ENCODE measurements at places on chromosomes 1 and 21. TPM values are rescaled to one million over a fixed set of nuclear protein-coding genes. Genes with fewer than 3 reads are reported as not detected.
A peak's percentile ranks its signal among the peaks of the same experiment; 100 is the strongest.

The NUDT4B gene
- 0.70 TPM for total RNA-seq

The ASCL5 gene
- not detected for total RNA-seq

The SYCP1 gene
- not detected for total RNA-seq

The FCRL5 gene
- not detected for total RNA-seq

The OR10K2 gene
- total RNA-seq = not detected

The SYDE2 gene
- total RNA-seq = 0.58 TPM

The RNU1-2 gene
- total RNA-seq = 1,570 TPM

The LGR6 gene
- not detected for total RNA-seq

The AVPR1B gene
- total RNA-seq = not detected

The PKP1 gene
- not detected for total RNA-seq

The FABP3 gene
- not detected for total RNA-seq

The TRABD2B gene
- not detected for total RNA-seq

The S100PBP gene
- 78.4 TPM for total RNA-seq

DNA sequence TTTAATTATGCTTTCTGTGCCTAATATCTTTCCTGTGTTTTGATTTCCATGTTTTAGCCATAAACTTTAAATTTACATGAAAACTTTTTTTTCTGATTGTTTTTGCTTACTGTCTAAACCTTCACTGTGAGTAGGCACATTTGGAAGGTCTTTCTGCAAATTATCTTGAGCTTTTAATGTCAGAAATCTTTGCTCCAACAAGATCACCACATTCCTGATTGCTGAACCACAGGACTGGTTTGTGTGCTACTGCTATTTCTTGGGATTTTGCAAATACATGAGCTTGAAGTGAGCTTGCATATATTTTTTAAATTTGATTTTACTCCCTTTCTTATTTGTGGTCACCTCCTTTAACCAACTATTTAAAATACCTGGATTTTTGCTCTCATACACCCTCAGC is 61.3 kb downstream of the PTBP2 start:
- no peak for DNase-seq
- H3K36me3 ChIP-seq = peaks cover 34% of the 10 kb centered on the region
- no peaks in the 10 kb centered on the region for H3K4me1 ChIP-seq
- H3K27ac ChIP-seq = no peak overlapping the region
- no peak overlapping the region for H3K4me3 ChIP-seq
- no peaks in the 10 kb centered on the region for H3K27me3 ChIP-seq

GRCh38 chr21:42833859-42834725 is 45.2 kb downstream of the WDR4 start:
- peaks cover 16% of the 10 kb centered on the region for H3K27me3 ChIP-seq
- DNase-seq = peak; percentile 15
- H3K4me3 ChIP-seq = no peak overlapping the region
- no peak overlapping the region for H3K27ac ChIP-seq

GRCh38 chr1:179529482-179530195 is 46.1 kb downstream of the NPHS2 start:
- no peaks in the 10 kb centered on the region for H3K36me3 ChIP-seq
- no peak overlapping the region for H3K27ac ChIP-seq
- no peaks in the 10 kb centered on the region for H3K4me1 ChIP-seq
- no peak for DNase-seq

GRCh38 chr1:171372418-171373084 is 58.6 kb downstream of the FMO4 start:
- H3K27ac ChIP-seq = no peak overlapping the region
- H3K27me3 ChIP-seq = no peaks in the 10 kb centered on the region
- H3K4me3 ChIP-seq = no peak overlapping the region
- DNase-seq = no peak

GRCh38 chr1:172342584-172343239 is 77.8 kb upstream of the C1orf105 start:
- DNase-seq = no peak
- no peaks in the 10 kb centered on the region for H3K27me3 ChIP-seq
- no peak overlapping the region for H3K4me3 ChIP-seq
- peaks cover 16% of the 10 kb centered on the region for H3K36me3 ChIP-seq
- H3K27ac ChIP-seq = peak overlapping the region; percentile 34

DNA sequence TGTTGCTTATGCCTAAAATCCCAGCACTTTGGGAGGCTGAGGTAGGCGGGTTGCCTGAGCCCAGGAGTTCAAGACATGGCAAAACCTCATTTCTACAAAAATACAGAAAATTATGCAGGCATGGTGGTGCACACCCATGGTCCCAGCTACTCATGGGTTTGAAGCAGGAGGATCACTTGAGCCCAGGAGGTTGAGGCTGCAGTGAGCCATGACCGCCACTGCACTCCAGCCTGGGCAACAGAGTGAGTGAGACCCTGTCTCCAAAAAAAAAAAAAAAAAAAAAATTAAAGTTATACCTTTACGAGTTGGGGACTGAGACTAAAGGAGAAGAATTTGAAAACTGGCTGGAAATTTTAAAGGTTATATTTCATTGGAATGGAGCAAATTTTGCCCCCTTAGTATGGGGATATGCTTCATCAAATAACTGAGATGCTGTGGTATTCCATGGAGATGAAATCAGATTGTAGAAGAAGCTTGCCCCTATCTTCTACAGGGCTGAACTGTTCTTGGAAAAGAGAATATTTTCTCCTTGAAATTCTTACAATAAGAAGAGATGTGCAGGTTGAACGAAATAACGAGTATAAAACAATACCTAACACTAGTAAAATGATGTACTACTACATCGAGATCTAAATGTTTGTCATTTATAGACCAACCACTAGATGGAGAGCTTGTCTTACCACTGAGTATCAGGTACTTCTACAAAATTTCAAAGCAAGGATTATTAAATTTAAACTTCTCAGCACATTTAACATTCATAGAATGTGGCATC is 34.9 kb upstream of the SCYL3 start:
- H3K36me3 ChIP-seq = no peaks in the 10 kb centered on the region
- peaks cover 20% of the 10 kb centered on the region for H3K4me1 ChIP-seq
- H3K4me3 ChIP-seq = no peak overlapping the region

DNA sequence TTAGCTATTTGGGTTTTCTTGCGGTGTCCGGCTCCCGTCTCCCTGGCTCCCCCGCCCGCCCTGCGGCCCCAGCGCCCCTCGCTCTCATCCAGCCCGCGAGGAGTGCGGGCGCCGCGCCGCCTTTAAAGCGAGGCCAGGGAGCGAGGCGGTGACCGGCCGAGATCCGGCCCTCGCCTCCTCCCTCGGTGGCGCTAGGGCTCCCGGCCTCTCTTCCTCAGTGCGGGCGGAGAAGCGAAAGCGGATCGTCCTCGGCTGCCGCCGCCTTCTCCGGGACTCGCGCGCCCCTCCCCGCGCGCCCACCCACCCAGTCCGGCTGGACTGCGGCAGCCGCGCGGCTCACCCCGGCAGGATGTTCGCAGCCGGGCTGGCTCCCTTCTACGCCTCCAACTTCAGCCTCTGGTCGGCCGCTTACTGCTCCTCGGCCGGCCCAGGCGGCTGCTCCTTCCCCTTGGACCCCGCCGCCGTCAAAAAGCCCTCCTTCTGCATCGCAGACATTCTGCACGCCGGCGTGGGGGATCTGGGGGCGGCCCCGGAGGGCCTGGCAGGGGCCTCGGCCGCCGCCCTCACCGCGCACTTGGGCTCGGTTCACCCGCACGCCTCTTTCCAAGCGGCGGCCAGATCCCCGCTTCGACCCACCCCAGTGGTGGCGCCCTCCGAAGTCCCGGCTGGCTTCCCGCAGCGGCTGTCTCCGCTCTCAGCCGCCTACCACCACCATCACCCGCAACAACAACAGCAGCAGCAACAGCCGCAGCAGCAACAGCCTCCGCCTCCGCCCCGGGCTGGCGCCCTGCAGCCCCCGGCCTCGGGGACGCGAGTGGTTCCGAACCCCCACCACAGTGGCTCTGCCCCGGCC is 492 bp downstream of the HLX start:
- H3K27me3 ChIP-seq = peaks cover 78% of the 10 kb centered on the region
- peaks cover 39% of the 10 kb centered on the region for H3K4me1 ChIP-seq
- peak overlapping the region; percentile 71 for H3K4me3 ChIP-seq

GRCh38 chr1:223504741-223505140 is 111.5 kb downstream of the CCDC185 start:
- no peaks in the 10 kb centered on the region for H3K36me3 ChIP-seq
- H3K27ac ChIP-seq = no peak overlapping the region
- H3K4me1 ChIP-seq = peaks cover 1% of the 10 kb centered on the region
- H3K27me3 ChIP-seq = peaks cover 1% of the 10 kb centered on the region
- no peak overlapping the region for H3K4me3 ChIP-seq

- DNase-seq = no peak
- H3K4me3 ChIP-seq = no peak overlapping the region
- no peaks in the 10 kb centered on the region for H3K27me3 ChIP-seq
- no peak overlapping the region for H3K27ac ChIP-seq
- H3K36me3 ChIP-seq = no peaks in the 10 kb centered on the region
Observed at GRCh38 chr21:20443558-20444155, 554.6 kb upstream of the NCAM2 start.

GRCh38 chr1:29931477-29932175 is 695.3 kb downstream of the PTPRU start:
- no peak overlapping the region for H3K27ac ChIP-seq
- no peak overlapping the region for H3K4me3 ChIP-seq
- H3K36me3 ChIP-seq = no peaks in the 10 kb centered on the region
- peaks cover 4% of the 10 kb centered on the region for H3K27me3 ChIP-seq
- H3K4me1 ChIP-seq = no peaks in the 10 kb centered on the region

DNA sequence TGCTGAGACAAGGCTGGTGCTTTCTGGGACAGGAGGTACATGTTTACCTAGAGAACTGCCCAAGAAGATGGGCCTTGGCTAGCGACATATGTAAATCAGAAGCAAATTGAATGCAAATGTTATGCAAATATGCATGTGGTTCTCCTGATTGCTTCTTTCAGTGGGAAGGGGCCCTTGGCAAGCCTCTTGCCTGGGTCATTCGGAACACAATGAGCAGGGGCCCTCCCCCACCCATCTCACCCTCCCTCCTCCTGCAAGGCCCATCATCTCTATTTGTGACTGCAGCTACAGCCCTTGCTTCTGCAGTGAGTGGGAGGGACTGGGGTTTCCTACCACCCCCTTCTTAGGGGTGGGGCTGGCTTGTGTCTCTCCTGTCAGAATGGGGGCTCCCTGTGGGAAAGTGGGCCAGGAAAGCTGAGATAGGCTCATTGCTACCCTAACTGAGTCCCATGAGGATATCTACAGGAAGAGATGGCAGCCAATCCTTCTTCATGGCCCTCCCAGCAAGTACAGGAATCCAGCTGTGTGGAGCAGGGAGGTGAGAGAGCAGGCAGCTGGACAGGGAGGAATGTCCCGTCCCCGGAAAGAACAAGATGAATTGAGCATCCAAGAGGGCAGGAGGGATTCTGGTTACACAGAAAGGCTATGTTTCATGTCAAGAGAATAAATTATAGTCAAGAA is 31.0 kb downstream of the FOXD2 start:
- no peak for DNase-seq
- no peaks in the 10 kb centered on the region for H3K36me3 ChIP-seq
- H3K4me1 ChIP-seq = no peaks in the 10 kb centered on the region

GRCh38 chr1:172326136-172326535 is 94.3 kb upstream of the C1orf105 start:
- H3K4me1 ChIP-seq = no peaks in the 10 kb centered on the region
- no peaks in the 10 kb centered on the region for H3K27me3 ChIP-seq
- H3K36me3 ChIP-seq = no peaks in the 10 kb centered on the region
- no peak for DNase-seq
- H3K27ac ChIP-seq = no peak overlapping the region
- no peak overlapping the region for H3K4me3 ChIP-seq

- no peak overlapping the region for H3K4me3 ChIP-seq
- no peaks in the 10 kb centered on the region for H3K36me3 ChIP-seq
- DNase-seq = no peak
- H3K4me1 ChIP-seq = peaks cover 7% of the 10 kb centered on the region
- H3K27me3 ChIP-seq = peaks cover 2% of the 10 kb centered on the region
- no peak overlapping the region for H3K27ac ChIP-seq
Observed at GRCh38 chr1:46205791-46206190, 2.7 kb downstream of the LURAP1 start.

DNA sequence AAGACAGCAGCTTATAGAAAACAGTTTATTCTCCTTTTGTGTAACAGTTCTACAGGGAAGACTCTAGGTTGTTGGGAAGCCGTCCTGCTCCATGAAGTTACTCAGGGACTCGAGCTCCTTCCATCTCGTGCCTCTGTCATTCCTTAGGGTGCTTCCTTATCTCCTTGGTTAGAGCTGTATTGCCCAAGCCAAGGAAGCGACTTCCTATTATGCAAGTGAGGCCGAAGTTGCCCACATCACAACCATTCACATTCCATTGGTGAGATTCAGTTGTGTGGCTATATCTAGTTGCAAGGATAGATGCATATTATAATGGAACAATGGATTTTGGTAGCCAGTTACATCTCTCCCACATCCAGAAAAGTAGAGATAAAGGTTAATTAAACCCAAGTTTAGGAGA is 9.0 kb downstream of the GSTM5 start:
- H3K4me3 ChIP-seq = no peak overlapping the region
- H3K4me1 ChIP-seq = peaks cover 5% of the 10 kb centered on the region
- DNase-seq = no peak

- H3K4me1 ChIP-seq = peaks cover 2% of the 10 kb centered on the region
- H3K36me3 ChIP-seq = no peaks in the 10 kb centered on the region
- DNase-seq = no peak
- H3K4me3 ChIP-seq = no peak overlapping the region
- H3K27ac ChIP-seq = no peak overlapping the region
Observed at GRCh38 chr1:247936415-247936814, 11.7 kb downstream of the OR2AJ1 start.

- no peaks in the 10 kb centered on the region for H3K4me1 ChIP-seq
- no peak overlapping the region for H3K27ac ChIP-seq
- DNase-seq = no peak
- no peak overlapping the region for H3K4me3 ChIP-seq
- H3K27me3 ChIP-seq = peaks cover 36% of the 10 kb centered on the region
- H3K36me3 ChIP-seq = no peaks in the 10 kb centered on the region
Observed at GRCh38 chr1:94327001-94327690, 89.8 kb upstream of the ARHGAP29 start.

GRCh38 chr1:246108278-246108925 is 398.7 kb downstream of the SMYD3 start:
- DNase-seq = no peak
- no peak overlapping the region for H3K4me3 ChIP-seq
- H3K27me3 ChIP-seq = no peaks in the 10 kb centered on the region
- no peak overlapping the region for H3K27ac ChIP-seq

All from activated CD4-positive, alpha-beta memory T cell treated with anti-CD3 and anti-CD28 coated beads, Interleukin-2, amount 10 ng/mL, durations not matched to agents 7 days and 5 days (primary cell).